Foreskin keratinocyte (primary cell): ENCODE measurements at places on chromosomes 13 and 19.

DNA sequence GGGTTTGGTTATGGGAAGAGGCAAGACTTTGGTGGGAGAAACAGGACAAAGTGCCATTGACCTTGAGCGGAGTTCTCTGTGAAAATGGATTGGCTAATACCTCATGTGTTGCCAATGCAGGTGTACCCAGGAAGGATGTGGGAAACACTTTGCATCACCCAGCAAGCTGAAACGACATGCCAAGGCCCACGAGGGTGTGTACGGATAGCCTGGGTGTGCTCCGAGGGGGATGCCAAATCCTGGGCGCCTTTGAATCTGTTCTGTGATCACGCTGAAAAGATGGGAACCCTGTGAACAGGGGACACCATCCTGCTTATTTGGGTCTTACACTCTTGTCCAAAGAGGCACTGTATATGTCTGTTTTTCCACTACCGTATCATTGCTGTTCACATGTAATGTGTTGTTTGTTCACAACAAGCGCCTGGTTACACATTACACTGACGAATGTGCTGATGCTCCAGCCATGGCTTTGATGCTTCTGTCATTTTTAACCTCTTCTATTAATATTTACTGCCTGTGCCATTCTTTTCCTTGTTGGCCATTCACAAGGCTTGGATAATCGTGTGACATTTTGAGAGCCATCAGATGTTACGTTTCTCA is 8.3 kb downstream of the GTF3A start:
- DNase-seq = no peak

GRCh38 chr19:7421941-7422744 is 66.7 kb downstream of the PEX11G start:
- no peak for DNase-seq

- no peak for DNase-seq
These were observed 10.9 kb downstream of the POLR2E start for GRCh38 chr19:1084024-1084868.

- DNase-seq = peak; percentile 92
These were observed at the start of the genes ZNF568 and ZNF829 for GRCh38 chr19:36915992-36916830. TSS of gene ZNF568 (plus strand) at chr19:36916332. CDS start at chr19:36922771, 6,439 bp downstream. TSS of gene ZNF829 (minus strand) at chr19:36916291. CDS start at chr19:36915167, 1,124 bp downstream.

- DNase-seq = no peak
These were observed 51.6 kb downstream of the SOX1 start for GRCh38 chr13:112118451-112119064.

DNA sequence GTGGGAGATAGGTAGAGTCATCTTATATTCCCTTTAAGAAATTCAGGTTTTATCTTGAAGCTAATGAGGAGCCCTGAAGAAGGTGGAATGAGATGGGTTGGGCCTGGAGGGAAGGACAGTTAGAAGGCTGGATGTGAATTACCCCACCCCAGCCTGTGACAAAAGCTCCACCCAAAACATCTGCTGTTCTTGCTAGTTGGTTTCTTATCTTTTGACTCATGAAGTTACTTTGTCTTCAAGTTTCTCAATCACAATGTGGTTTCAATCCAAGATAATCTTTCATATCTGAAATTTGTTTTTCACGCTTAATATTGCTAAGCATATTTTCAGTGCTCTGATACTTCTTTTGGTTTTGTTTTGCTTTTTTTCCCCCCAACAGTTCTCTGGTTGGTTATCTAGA is 38.3 kb upstream of the HMGB1 start:
- DNase-seq = no peak

DNA sequence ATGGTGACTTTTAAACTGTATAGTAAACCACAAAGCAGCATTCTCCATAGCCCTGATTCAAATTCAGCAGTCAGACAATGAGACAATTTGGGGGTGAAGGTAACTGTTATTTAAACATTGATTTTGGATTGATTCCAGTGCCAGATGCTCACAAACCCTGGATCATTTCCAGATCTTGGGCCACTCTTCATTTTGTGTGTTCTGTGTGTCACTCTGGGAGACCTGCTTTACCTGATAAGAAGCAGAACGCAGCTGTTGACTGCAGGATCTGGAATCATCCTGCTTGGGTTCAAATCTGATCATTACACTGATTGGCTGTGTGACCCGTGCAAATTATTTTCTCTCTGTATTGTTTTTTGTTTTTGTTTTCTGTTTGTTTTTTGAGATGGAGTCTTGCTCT is 4.0 kb upstream of the PCDH8 start:
- no peak for DNase-seq

DNA sequence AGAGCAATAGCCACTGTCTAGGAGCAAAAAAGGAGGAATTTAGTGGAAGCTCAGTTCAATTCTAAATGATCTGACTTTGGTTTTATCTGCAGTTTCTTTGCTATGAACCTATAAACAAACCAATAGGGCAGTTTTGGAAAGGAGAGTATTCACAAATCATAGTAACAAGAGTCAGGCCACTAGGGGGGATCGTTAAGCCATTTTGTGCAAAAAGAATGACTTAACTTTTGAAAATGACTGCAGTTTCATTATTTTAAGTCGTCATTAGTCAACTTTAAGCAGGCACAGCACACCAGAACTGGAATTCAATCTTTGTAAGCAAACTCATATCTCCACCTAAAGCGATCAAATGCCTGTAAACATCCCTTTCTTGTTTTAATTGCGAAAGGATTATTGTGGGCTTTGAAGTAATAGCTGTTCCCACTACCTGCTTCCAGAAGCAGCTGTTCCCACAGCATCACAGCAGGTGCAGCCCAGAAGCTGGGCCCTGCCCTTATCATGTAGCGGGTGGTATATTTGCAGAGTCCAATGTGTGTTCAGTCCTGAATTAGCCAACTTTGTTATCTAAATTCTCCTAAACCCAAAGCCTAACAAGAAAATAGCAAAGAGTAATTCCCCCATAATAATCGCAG is 51.5 kb downstream of the SOX21 start:
- no peak for DNase-seq

- DNase-seq = no peak
These were observed 7.4 kb upstream of the TPP2 start for GRCh38 chr13:102589301-102589822.

GRCh38 chr19:6362351-6362801 is 1.0 kb downstream of the CLPP start:
- DNase-seq = no peak

DNA sequence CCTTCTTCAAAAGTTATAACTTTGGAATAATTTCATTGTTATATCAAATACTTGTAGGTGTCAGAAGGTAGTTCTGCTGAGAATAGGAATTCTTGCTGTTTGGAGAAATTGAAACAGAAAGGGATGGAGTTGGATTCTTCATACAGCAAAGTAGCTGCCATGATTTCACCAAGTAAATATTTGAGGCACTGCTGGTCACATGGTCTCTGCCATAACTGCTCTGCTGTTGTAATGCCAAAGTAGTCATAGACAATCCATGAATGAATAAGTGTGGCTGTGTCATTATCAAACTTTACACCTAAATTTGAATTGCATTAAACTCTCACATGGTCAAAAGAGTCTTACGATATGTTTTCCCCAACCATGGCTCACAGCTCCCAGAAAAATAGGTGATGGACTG is 308.6 kb downstream of the GPC6 start:
- DNase-seq = peak; percentile 10

DNA sequence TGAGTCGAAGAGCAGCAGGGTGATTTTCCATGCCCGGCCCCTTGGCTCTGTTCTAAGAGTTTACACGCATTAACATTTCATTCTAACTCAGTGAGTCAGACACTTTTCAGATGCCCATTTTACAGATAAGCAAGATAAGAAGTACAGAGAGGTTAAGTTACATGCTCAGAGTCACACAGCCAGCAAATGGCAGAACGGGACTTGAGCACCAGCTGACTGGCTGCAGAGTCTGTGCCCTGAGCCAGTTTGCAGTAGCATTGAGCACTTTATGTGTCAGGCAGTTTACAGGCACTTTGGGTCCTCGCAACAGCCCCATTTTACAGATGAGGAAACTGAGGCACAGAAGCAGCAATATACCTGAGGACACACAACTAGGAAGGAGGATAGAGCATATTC is 19.0 kb downstream of the CCDC8 start:
- DNase-seq = no peak

GRCh38 chr19:5961969-5962945 is 15.7 kb downstream of the RANBP3 start:
- no peak for DNase-seq
